ENCODE measurements at places on chromosomes 2 and 18.

- no peak for DNase-seq
Measured at GRCh38 chr2:62114564-62114963, 81.4 kb upstream of the B3GNT2 start.

DNA sequence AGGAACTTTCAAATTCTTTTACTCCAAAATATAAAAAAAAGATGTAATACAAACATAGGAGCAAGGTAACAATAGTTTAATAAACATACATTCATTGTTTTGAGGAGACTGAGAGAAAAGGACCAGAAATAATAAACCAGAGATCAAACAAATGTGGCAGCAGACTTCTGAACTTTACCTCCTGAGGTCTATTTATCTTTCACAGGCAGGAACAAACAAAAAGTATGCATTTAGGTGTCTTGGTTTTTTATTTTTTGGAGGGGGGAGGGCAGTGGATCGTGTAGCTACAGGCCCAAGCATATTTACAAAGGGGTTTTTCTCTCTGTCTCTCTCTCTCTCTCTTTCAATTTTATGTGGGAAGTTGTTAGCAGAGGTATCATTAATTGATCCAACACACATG, 5.6 kb downstream of the PPP4R1 start:
- no peak for DNase-seq

DNA sequence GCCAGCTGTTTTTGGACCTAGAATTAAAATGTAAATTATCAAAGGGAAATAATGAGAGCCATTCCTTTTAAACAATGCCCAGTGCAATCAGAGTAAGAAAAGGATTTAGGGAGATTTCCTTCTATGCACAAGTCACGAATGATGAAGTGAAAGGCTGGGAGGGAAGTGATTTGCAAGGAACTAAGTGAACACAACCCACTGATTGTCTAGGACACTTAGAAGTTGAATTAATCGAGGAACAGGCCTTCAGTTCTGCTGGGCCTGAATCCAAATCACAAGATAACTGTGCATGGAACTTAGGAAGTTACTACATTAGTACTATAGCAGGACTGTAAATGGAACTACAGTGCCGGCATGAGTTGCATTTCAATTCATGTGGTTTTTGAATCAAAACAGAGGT, 17.7 kb downstream of the MAP2 start:
- no peak for DNase-seq

DNA sequence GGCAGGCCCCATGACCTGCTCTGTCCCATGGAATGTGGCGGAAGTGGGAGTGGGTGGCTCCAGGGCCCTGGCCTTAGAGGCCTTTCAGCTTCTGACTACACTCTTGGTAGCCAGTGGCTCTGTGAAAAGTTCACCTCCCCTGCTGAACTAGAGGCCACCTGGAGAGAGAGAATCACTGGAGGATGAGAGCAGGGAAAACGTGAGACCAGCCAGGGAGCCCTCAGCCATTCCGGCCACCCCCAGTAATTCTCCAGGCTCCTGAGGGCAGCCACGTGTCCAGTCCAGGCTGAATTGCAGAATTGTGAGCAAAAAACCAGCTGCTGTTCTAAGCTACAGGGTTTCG, 10.5 kb downstream of the COLEC12 start:
- DNase-seq: no peak

DNA sequence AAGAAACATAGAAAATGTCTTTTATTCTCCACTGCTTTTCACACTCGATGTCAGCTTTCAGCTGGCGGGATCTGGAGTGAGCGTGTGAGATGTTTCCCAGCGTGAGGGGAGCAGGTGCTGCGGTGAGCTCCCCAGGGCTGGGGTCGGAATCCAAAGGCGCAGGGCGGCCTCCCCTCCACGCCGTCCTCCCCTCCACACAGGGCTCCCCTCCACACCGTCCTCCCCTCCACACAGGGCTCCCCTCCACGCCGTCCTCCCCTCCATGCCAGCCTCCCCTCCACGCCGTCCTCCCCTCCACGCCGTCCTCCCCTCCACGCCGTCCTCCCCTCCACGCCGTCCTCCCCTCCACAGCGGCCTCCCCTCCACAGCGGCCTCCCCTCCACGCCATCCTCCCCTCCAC, 26.9 kb upstream of the KCNG2 start:
- DNase-seq: no peak
